ENCODE measurements at places on chromosomes 2 and 18. TPM values are rescaled to one million over a fixed set of nuclear protein-coding genes. Genes with fewer than 3 reads are reported as not detected.

Gene RAX
- total RNA-seq = not detected

Gene SCYGR4
- total RNA-seq = not detected

Gene CCDC148
- total RNA-seq = not detected

Gene RMDN2
- total RNA-seq = 3.0 TPM

Gene CHRND
- not detected for total RNA-seq

Gene TEX44
- not detected for total RNA-seq

Gene DTNB
- 38.3 TPM for total RNA-seq

Gene TMEM178A
- total RNA-seq = 0.23 TPM

Gene CUL3
- 78.4 TPM for total RNA-seq

Gene ARHGEF4
- total RNA-seq = 5.4 TPM

Gene CNGA3
- not detected for total RNA-seq

Gene SGO2
- total RNA-seq = 37.4 TPM

Gene LRRTM4
- total RNA-seq = not detected

Gene RSAD2
- 104 TPM for total RNA-seq

Gene NT5DC4
- total RNA-seq = not detected

Gene CYTIP
- total RNA-seq = 238 TPM

Gene G6PC2
- total RNA-seq = not detected

Gene TSPYL6
- total RNA-seq = not detected

Gene ABCB11
- not detected for total RNA-seq

Gene KIAA2012
- not detected for total RNA-seq

Gene CDH20
- 0.14 TPM for total RNA-seq

Gene PROM2
- total RNA-seq = 1.0 TPM

Gene UGT1A9
- not detected for total RNA-seq

Gene RAB6D
- not detected for total RNA-seq

Gene KCNG2
- total RNA-seq = not detected

Gene GPR155
- total RNA-seq = 24.3 TPM

Gene DOK6
- total RNA-seq = not detected

Gene LYPD1
- total RNA-seq = not detected

Gene EVA1A
- not detected for total RNA-seq

Gene ADGRF3
- 7.0 TPM for total RNA-seq

Gene PROKR1
- total RNA-seq = not detected

Gene POTEC
- total RNA-seq = not detected

Gene GPR55
- 21.5 TPM for total RNA-seq

Gene SLC1A4
- total RNA-seq = 26.8 TPM
